ENCODE measurements at places on chromosomes 5 and 9.
A peak's percentile ranks its signal among the peaks of the same experiment; 100 is the strongest.

- peak; percentile 31 for DNase-seq
Observed at GRCh38 chr9:120616966-120617935, 37.3 kb upstream of the CDK5RAP2 start.

- DNase-seq, result no peak
Observed at GRCh38 chr9:111162026-111162425, 123.8 kb upstream of the LPAR1 start.

DNA sequence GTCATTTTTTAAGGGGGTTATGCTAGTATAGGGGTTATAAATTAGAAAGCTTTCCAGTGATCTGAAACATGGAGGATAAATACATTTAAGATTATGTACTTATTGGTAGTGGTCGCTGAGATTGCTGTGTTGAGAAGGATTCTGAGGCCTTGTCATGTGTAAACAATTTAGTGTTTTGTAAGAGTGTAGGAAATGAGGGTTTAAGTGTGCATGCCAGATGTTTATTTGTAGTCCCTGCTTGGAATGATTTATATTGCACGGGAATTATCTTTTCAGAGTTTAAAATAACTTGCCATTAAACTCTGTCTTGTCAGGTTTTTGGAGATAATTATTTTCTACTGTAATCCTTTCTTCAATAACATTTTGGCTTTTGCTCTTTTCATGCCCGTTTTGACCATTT, 19.4 kb downstream of the ZNF618 start:
- DNase-seq, result no peak

GRCh38 chr5:14266686-14267085, 123.5 kb downstream of the TRIO start:
- peak; percentile 64 for DNase-seq

GRCh38 chr5:151105561-151105960, 24.7 kb upstream of the TNIP1 start:
- DNase-seq, result no peak

GRCh38 chr9:124805186-124805585, 28.3 kb downstream of the OLFML2A start:
- DNase-seq, result no peak

DNA sequence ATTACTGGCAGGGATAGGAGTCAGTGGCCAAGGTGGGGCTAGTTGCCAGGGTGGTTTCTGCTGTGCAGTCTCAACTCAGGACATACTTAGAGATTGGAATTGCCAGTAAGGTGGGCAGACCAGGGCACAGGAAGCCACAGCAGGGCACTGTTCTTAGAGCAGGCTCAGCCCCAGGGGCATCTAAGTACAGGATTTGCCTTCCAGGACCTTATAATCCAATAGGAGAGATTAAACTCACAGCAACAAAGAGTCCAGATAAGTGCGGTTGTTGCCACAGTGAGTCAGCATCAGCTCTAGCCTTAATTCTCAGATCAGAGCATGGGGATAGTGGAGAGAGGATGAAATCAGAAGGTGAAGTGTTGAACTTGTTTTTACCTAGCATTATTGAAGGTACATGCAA, 265.8 kb upstream of the TRPC7 start:
- DNase-seq, result no peak

GRCh38 chr9:129176701-129177442, 1.2 kb downstream of the IER5L start:
- DNase-seq, result no peak

GRCh38 chr9:6232336-6232945, 16.8 kb downstream of the IL33 start:
- no peak for DNase-seq

DNA sequence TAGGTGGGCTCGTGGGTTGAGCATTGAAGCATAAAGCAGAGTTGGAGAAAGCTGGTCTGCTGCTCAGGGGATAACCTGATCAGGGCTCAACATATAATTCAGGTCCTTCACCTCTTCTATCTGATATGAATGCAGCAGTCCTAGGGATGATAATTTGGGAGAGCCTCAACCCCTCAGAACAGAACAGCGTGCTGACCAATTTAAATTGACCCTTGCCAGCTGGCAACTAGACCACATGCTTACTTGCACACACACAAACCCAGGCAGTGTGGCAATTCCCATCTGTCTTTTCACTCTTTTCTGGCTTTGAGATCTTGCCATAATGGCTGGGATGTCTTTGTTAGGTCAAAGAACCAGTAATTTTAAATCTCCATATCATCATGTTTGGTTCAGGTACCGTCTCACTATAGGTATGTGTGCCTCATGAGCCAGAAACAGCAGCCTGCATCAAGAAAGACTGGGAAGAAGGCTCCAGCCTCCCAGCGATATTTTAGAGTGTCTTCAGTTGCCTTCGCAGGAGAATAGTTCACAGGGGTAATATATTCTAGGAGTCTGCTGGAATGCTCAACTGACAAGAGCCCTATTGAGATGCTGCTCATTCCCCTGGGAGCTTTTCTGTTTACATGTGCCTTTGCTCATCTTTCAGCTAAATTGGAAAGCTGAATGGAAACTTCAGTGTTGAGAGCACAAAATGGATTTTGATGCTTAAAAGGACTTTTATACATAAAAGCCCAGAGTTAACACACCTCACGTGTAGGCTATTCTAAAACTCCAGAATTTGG, 497.6 kb downstream of the RASEF start:
- peak; percentile 15 for DNase-seq

DNA sequence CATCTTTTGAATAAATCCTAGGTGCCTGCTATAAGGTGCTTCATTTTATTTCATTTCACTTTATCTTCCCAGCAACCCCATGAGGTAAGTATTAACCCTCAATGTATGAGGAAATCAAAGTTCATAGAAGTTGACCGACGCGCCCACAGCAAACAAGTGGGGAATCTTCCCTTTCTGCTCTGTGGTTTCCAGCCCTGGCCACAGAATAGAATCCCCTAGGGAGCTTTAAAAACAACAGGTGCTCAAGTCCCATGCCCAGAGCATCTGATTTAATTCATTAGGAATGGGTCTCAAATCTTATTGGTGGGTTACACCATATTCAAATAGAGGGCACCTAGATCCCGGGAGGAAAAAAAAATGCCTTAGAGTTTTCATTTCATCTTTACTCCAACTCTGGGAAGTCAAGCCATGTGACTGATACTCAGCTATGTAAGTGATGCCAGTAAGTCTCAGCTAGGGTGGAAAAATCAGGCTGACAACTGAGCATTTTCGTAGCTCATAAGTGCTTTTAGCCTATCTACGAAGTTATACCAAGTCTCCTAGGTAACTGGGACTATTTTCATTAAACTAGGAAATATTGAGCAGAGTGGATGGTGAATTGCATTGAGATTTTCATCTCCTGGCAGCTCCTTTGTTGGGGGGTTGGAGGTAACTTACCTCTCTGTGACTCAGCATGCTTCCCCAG, 353.4 kb upstream of the SLC30A5 start:
- DNase-seq, result peak; percentile 81

GRCh38 chr5:112208699-112209615, 210.1 kb downstream of the EPB41L4A start:
- DNase-seq, result peak; percentile 76

- no peak for DNase-seq
Observed at GRCh38 chr9:34069831-34070230, 21.1 kb upstream of the UBAP2 start.

- DNase-seq, result no peak
Observed at GRCh38 chr5:39256477-39257235, 37.3 kb upstream of the FYB1 start.

- DNase-seq, result no peak
Observed at GRCh38 chr5:126956991-126957390, 73.4 kb downstream of the MARCHF3 start.

DNA sequence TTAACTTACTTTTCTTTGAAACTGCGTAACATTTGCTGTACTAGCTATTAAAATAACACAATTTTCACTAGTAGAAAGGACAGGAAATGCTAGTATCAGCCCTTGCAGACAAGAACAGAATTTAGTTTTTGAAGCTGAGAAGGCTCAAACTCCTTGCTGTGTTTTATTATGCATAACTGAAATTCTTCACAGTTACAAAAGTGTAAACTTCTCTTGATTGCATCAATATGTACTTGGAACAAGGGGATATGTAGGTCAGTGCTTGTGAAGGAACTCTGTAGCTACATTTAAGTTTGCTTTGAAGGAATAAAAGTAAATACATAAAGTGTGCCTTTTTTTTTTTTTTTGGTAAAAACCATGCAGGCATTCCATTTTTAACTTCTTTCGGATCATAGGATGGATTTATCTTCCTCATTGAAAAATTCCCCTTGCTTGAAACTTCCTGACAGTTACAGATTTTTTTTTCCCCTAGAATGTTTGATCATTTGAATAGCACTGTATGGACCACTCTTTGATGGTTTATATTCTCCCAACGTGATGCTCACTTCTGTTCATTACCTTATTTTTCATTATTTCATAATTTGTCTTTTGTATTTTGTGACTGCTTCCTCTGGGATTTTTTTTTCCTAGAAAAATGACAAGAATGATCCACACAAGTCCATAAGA, 94.9 kb upstream of the DAB2 start:
- DNase-seq, result no peak

GRCh38 chr9:86660146-86660943, 287.0 kb downstream of the GAS1 start:
- DNase-seq, result no peak

GRCh38 chr5:87361536-87362213, 51.1 kb downstream of the CCNH start:
- DNase-seq, result no peak

DNA sequence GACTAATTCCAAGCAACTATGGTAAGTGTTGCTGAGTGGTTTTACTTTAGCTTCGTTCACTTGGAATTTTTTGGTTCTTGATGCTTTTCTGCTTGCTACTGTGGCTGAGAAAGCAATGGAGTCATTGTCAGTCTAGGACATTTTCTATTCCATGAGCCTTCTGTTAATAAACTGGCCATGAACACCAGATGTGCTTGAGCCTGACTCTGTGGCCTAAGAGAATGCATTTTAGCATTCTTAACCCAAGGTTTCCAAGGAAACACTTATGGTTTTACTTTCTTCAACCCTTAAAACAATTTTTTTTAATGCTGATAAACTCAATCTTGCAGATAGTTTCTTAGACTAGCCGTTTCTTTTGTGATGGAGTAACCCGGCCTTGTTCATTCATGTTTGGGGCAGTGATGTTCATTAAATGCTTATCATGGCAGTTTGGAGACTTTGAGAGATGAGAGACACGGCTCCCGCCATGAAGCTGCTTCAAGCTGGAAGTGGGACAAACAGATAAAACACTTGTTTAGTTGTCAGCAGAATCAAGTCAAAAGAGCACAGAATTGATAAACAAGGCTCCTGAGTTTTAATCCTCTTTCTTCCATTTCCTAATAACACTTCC, 42.4 kb downstream of the OSTF1 start:
- no peak for DNase-seq

DNA sequence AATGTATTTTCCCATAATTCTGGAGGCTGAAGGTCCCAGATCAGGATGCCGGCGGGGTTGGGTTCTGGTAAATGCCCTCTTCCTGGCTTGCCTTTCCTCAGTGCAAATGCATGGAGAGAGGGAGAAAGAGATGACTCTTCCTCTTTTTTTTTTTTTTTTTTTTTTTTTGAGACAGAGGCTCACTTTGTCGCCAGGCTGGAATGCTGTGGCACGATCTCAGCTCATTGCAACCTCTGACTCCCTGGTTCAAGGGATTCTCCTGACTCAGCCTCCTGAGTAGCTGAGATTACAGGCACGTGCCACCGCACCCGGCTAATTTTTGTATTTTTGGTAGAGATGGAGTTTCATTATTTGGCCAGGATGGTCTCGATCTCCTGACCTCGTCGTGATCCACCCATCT, 300.0 kb upstream of the TAS2R1 start:
- DNase-seq, result no peak

Measured in NCI-H526 (cell line).